ENCODE measurements at places on chromosomes 16 and 17. TPM values are rescaled to one million over a fixed set of nuclear protein-coding genes. Genes with fewer than 3 reads are reported as not detected.

The NPB gene
- total RNA-seq, result 0.17 TPM

The HOXB2 gene
- total RNA-seq, result 13.0 TPM

The CES4A gene
- 5.2 TPM for total RNA-seq

The PIPOX gene
- 1.8 TPM for total RNA-seq

The EFCAB5 gene
- 0.69 TPM for total RNA-seq

The TMEM238L gene
- not detected for total RNA-seq

The TBC1D10B gene
- total RNA-seq, result 56.9 TPM

The ABCA10 gene
- 0.30 TPM for total RNA-seq

The MYH2 gene
- not detected for total RNA-seq

The QPRT gene
- total RNA-seq, result 3.6 TPM

The NECAB2 gene
- not detected for total RNA-seq

The SRCIN1 gene
- total RNA-seq, result 0.06 TPM

The KRT33A gene
- not detected for total RNA-seq

The TMEM132E gene
- total RNA-seq, result 0.04 TPM

The NT5M gene
- total RNA-seq, result 5.2 TPM

The CHST6 gene
- total RNA-seq, result 0.04 TPM
